EL (cell line): ENCODE measurements at places on chromosomes 7 and 10.

- DNase-seq: no peak
Measured at GRCh38 chr10:121687095-121687813, 89.0 kb upstream of the FGFR2 start.

- DNase-seq: peak; percentile 24
Measured at GRCh38 chr10:43598446-43598845, 7.8 kb upstream of the ZNF485 start.

GRCh38 chr10:1411451-1411850, 325.9 kb downstream of the ADARB2 start:
- DNase-seq: no peak

- DNase-seq: peak; percentile 50
Measured at GRCh38 chr7:149680331-149681025, 92.9 kb downstream of the ZNF467 start.

- DNase-seq: peak; percentile 21
Measured at GRCh38 chr10:113907166-113907565, 52.7 kb downstream of the NHLRC2 start.
